ENCODE measurements at places on chromosomes 2 and 18. TPM values are rescaled to one million over a fixed set of nuclear protein-coding genes. Genes with fewer than 3 reads are reported as not detected.
A peak's percentile ranks its signal among the peaks of the same experiment; 100 is the strongest.

- peak; percentile 26 for DNase-seq
Observed at GRCh38 chr2:17538022-17538843, 2.3 kb upstream of the VSNL1 start.

Gene DCTN1
- total RNA-seq: 93.1 TPM

DNA sequence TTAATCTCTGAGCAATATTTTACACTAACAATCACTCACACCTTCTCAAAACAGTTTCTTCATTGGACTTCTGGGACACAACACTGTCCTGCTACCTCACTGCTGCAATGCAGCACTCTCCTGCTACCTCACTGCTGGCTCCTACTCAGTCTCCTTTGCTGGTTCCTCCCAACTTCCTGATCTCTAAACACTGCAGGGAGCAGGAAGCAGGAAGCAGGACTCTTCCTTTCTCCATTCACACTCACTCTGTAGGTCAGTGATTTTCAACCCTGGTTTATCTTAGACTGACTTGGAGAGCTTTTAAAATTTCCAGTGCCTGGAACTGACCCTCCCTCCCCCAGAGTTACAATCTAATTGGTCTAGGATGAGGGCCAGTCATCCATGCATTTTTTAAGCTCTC is 243.4 kb upstream of the RBBP8 start:
- DNase-seq: no peak

Gene MEP1B
- total RNA-seq: not detected

Gene EDAR
- 0.65 TPM for total RNA-seq

DNA sequence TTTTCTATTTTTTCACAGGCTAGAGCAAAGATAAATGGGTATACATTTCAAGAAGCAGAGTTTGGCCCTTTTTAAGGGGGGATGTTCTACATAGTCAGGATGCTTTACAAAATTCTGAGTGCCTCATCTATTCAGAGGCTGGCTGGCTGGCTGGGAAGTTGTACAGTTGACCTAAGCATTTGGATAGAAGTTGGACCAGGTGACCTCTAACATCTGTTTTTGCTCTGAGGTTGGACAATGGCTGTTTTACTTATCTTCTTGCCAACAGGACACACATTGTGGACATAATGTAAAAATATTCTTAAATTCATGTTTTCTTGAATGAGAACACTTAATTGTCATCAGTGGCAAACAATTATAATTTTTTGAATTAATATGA is 205.4 kb downstream of the PTPRM start:
- no peak for DNase-seq

- DNase-seq: no peak
Observed at GRCh38 chr18:68817584-68817983, 19.7 kb downstream of the CCDC102B start.

DNA sequence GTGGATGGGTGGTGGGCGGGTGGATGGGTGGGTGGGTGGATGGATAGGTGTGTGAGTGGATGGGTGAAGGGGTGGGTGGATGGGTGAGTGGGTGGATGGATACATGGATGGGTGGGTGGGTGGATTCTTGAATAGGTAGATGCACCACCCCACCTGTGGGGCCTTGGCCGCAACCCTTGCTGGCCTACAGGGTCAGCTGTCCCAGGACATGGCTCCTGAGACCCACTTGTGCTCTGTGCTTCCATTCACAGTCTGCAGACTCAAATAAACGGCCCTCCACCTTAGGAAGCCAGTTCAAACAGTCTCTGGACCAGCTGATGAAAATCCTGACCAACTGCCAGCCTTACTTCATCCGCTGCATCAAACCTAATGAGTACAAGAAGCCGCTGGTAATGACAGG is 54.4 kb downstream of the MYO7B start:
- no peak for DNase-seq

- DNase-seq: no peak
Observed at GRCh38 chr2:145036421-145037011, 516.6 kb upstream of the ZEB2 start.

DNA sequence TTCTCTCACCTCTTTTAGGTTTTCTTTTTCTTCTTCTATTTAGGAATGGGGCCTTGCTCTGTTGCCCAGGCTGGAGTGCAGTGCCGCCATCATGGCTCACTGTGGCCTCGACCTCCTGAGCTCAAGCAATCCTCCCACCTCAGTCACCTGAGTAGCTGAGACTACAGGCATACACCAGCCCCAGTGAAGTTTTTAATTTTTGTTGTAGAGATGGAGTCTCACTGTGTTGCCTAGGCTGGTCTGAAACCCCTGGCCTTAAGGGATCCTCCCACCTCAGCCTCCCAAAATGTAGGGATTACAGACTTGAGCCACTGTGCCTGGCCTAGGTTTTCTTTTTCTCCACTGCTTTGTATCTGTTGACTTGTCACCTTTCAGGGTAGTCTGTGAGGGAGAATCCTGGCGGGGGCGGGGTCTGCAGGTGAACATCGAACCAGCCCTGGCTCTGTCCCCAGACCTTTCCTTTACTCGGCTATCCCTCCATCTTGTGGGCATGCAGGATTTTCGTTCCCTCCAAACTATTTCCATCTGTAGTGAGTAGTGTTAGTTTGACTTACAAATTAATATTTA is 21.7 kb downstream of the NCK2 start:
- no peak for DNase-seq

- DNase-seq: no peak
Observed at GRCh38 chr18:68103561-68103960, 587.0 kb upstream of the DSEL start.

- no peak for DNase-seq
Observed at GRCh38 chr18:55227771-55228170, 268.5 kb upstream of the CCDC68 start.

DNA sequence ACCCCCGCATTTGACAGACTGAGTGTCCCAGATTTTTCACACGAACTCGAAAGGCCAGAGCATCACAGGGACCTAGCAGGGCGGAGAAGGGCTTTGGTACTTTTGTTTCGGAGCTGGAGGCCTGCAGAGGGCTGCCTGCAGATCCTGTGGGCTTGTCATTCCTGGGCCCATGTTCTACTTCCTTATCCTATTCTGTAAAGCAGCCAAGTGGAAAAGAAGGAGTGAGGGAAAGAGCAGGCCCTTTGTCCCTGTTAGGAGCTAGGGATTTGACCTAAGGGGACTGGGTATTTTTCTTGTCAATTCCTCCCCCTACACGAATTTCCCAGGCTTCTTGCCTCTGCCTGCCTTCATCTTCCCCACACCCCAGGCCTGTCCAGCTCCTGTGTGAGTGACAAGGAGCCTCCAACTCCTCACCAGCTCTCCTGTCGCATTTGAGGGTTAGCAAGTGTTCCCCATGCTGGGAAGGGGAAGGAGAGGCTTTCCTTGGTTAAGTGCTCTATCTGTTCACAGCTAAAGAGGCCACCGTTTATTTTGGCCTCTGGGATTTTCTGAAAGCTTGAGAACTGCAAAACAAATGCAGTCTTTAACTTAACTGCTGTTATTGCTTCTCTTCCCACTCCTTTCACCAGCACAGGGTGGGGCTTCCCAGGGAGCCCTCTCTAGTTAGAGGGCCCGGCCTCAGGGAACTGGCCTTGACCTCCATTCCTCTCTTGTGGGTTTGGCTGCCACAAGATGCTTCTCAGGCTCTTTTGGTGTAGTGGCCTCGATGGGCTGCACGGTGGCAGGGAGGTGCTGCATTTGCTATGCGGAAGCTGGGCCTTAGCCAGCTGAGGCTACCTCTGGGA is 61.2 kb downstream of the SGPP2 start:
- DNase-seq: no peak

Gene IL36B
- not detected for total RNA-seq

GRCh38 chr2:225737556-225737955 is 338.0 kb downstream of the NYAP2 start:
- DNase-seq: no peak

- DNase-seq: no peak
Observed at GRCh38 chr2:77567723-77568122, 45.5 kb upstream of the LRRTM4 start.

DNA sequence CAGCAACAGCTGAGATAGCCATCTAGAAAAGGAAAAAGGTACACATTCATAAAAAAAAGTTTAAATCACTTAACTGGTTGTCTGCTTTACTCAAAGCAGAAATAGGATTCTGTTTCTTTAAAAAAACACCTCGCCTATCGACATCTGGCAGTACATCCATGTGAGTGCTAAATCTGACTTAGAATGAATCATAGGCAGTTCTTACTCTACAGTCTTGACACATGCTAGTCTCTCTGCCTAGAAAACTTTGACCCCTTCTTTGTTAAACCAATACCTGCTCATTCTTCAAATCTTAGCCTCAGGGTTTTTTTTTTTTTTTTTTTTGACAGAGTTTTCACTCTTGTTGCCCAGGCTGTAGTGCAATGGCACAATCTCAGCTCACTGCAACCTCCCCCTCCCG is 37.1 kb upstream of the GPR75 start:
- peak; percentile 37 for DNase-seq

Gene CPLX4
- total RNA-seq: not detected

DNA sequence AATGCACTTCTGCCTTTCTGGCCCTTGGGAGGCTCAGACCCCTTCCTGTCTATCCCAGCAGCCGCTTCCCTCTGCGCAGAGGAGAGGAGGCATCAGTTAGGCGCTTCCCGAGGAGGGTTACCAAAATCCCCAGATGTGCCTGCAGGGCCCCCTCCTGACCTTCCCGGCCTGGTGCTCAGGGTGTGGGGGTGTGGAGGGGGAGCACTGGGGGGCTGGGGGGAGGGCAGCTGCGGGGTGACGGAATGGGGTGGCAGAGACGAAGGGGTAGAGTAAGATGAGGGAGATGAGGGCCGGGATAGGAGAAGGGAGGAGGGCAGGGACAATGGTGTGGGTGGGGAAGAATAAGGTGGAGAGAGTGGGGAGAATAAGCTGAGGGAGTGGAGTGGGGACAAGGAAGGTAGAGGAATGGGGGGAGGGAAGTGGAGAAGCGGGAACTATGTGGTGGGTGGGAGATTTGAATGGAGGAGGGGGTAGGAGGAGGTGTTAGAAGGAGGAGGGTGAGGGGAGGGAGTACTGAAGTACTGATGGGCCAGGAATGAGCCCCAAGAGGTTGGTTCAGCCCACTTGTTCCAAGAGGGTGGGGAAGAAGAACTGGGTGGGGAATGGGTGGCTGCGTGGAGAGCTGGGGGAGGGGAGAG is 6.5 kb upstream of the ZAP70 start:
- no peak for DNase-seq

DNA sequence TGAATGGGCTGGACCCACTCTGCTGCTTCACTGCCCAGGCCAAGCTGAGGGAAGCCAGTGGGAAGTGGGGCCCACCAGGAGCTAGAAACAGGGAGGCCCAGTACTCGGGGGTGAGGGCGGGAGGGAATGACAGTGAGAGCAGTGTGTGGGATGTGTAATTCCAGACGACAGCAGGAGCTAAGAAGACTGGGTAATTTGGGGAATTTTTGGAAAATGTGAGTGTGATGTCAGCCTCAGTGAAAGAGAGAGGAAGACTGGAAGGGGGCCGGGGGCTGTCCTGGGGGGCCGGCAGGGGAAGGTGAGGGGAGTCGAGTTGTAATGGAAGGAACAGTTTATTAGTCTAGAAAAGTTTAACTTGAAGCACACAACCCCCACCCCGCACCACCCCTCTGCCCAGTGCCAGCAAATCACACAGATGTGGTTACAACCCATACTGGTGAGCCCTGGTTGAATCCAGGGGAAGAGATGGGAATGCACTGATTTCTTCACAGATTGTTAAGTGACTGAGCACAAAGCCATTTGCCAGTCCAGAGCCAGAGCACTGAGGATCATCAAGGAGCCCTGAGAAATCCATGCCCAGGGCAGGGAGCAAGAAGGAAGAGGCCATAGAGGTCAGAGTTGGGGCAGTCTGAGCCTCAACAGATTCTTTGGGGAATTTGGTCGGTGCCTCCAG is 76.7 kb upstream of the PKDCC start:
- DNase-seq: no peak

GRCh38 chr2:45722477-45722876 is 71.0 kb downstream of the PRKCE start:
- DNase-seq: no peak

GRCh38 chr2:64698177-64698643 is 44.5 kb upstream of the SERTAD2 start:
- DNase-seq: no peak

GRCh38 chr2:233418761-233419546 is 64.7 kb downstream of the DGKD start:
- DNase-seq: no peak

Gene INHBB
- 0.87 TPM for total RNA-seq

GRCh38 chr2:14125624-14126293 is 506.8 kb upstream of the LRATD1 start:
- DNase-seq: no peak

Gene PDE1A
- not detected for total RNA-seq

DNA sequence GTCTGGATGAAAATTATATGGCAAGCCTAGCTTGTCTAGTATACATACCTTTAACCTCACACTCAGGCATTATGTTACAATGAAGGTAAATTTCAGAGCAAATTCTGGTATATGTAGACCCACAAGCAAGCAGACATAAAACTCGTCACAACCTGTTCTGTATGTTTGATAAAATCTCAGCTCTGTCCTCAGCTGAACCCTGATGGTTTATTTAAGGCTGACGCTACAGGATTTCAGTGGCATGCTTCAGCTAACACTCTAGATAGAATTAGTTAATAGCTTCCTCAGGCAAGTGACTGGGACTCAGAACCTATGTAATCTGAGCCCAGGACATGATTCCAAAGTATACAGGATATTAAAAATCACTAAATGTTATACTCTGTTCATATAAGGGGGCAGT is 68.2 kb upstream of the MC2R start:
- DNase-seq: no peak

DNA sequence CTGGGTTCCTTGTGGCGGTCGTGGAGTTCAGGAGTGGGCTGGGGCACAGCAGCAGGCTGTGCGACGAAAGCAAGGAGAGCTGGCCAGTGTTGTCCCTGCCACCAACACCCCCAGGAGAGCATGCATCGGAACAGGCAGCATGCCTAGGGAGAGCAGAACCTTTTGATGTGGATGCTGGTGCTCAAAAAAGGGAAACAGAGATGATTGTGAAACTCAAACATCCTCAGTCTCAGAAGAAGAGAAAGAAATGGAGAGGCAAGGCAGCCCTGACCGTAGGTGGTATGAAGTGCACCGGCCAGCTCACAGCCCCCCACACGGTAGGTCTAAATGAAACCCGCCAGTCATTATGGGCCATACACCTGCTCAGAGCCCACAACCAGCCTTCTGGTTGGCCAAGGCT is 253.4 kb downstream of the GBX2 start:
- DNase-seq: no peak

- no peak for DNase-seq
Observed at GRCh38 chr2:58907644-58908043, 666.5 kb upstream of the FANCL start.

Gene TSPYL6
- not detected for total RNA-seq

GRCh38 chr2:158463496-158464095 is 6.8 kb downstream of the PKP4 start:
- no peak for DNase-seq

GRCh38 chr18:3264362-3264761 is 2.4 kb downstream of the MYL12B start:
- DNase-seq: no peak

Gene SERPINE2
- total RNA-seq: 40.4 TPM

Gene ERBB4
- 1.4 TPM for total RNA-seq

Gene PLCD4
- 0.58 TPM for total RNA-seq

DNA sequence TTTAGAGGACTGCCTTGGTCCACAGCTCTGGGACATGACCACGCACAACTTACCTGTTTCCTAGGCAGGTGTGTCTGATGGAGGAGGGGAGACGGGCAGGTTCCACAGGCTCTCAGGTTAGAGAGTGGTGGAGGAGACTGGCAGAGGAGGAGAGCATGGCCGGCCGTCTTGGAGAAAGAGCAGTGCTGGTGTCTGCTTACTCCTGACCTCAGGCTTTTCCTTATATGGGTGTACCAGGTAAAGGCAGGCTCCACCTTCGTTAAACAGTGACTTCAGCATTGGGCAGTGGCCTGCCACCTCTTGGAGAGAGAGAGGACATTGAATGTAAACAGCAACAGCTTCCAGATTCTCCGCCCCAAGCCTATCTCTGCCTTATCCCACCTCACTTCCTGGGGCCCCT is at the start of gene CAPN13:
Gene CAPN13, minus strand, starts transcription at position 198 of the 400 bp plus-strand sequence. CDS start 20,121 bp downstream, outside the sequence.
- DNase-seq: no peak
